ENCODE measurements at places on chromosomes 3 and 15. TPM values are rescaled to one million over a fixed set of nuclear protein-coding genes. Genes with fewer than 3 reads are reported as not detected.

BOC gene
- total RNA-seq, result not detected

TEX55 gene
- total RNA-seq, result not detected

ATP13A4 gene
- total RNA-seq, result not detected

DNA sequence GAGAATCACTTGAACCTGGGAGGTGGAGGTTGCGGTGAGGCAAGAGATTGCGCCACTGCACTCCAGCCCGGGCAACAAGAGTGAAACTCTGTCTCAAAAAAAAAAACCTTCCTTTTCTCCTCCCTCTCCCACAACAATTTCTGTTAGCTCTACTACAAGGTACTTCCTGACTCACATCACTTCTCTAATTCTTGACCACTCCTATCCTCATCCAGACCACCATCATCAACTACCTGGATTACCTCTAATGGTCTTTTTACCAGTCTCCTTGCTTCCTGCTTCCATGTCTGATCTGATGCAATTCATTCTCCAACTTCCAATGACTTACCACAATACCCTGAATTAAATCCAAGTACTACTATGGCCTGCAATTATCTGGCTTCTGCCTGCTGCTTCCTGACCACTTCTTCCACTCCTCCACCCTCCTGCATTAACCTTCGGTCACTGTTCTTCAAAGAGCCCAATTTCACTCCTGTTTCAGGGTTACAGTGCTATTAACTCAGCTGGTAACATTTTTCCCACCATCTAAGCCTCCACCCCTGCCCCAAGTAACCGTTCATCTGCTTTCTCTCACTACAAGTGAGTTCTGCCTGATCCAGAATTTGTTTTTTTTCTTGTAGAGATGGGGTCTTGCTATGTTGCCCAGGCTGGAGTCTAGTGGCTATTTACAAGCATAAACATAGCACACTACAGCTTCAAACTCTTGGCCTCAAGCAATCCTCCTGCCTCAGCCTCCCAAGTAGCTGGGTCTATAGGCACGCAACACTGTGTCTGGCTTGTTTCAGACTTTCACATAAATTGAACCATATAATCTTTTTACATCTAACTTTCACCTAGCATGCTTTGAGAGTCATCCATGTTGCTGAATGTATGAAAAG lies 27.8 kb downstream of the DCAF1 start:
- no peak for DNase-seq

GRCh38 chr3:149551500-149551899 lies 77.0 kb downstream of the TM4SF4 start:
- DNase-seq, result no peak

DNA sequence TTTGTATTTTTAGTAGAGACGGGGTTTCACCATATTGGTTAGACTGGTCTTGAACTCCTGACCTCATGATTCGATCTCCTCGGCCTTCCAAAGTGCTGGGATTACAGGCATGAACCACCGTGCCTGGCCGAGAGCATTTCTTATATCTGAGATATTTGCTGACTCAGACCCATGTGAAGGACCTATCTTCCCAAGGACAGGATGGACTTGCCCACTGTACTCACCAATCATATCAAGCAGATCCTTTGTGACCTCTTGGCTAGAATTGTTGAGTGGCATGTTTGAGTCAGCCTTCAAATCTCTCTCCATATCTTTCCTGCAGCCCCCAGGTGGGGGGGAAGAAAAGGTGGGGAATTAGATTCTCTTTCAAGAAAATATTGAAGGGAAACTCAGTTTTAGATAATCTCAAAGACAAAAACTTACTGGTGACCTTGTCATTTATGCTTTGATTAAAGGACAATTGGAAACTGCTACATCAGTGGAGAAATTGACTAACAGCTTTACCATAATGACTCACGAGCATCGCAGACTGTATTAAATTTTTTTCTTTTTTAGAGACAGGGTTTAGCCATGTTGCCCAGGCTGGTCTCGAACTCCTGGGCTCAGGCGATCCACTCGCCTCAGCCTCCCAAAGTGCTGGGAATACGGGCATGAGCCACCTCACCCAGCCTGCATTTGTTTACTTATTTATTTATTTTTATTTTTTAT lies 3.1 kb downstream of the C3orf62 start:
- no peak for DNase-seq

- no peak for DNase-seq
Observed at GRCh38 chr3:145017959-145018358, 1046.3 kb downstream of the DIPK2A start.

GRCh38 chr15:80825361-80826030 lies 46.3 kb downstream of the CEMIP start:
- no peak for DNase-seq

EPHB3 gene
- 0.37 TPM for total RNA-seq

- DNase-seq, result no peak
Observed at GRCh38 chr3:71217640-71218222, 365.8 kb downstream of the FOXP1 start.

GRCh38 chr3:60657972-60658371 lies 593.3 kb downstream of the FHIT start:
- no peak for DNase-seq

LRTM1 gene
- total RNA-seq, result not detected

GRCh38 chr15:59196416-59196815 lies 10.2 kb upstream of the LDHAL6B start:
- no peak for DNase-seq

GRCh38 chr15:90860942-90861675 lies 7.3 kb upstream of the FURIN start:
- no peak for DNase-seq

BTBD1 gene
- 147 TPM for total RNA-seq

DNA sequence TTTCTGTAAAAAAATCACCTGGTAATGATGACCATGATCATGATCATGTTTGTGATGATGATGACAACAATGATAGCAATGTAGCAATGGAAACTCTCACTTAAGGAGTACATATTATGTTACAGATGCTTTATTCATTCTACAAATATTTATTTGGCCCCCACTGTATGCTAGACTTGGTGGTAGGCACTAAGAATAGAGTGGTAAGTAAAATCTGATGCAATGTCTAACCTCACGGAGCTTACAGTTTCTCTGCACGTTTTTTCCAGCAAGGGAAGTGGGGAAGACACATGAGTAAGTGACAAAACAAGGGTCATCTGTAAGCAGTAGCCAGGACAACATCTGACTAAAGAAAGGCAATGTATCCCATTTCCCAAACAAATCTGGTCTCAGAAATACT lies 199.4 kb upstream of the MRPL3 start:
- DNase-seq, result no peak

GRCh38 chr15:77538027-77538451 lies 94.7 kb downstream of the LINGO1 start:
- peak; percentile 72 for DNase-seq

DNA sequence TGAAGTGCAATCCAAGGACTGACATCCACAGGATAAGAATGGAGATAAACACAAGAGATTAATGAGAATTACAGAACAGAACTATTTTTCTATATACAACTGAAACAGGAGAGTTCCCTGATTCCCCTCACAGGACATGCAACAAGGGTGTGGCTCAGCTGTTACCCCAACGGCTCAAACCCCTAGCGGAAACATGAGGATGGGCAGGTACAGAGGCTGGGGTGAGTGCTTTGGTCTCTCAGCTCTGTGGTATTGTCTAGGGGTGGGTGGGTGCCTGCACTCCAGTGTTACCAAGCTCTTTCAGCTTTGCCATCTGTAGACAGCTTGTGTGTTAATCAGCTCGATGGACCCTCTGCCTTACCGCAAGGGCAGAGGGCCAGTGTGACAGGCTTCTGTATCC lies 17.8 kb upstream of the LRIG1 start:
- DNase-seq, result no peak

DNA sequence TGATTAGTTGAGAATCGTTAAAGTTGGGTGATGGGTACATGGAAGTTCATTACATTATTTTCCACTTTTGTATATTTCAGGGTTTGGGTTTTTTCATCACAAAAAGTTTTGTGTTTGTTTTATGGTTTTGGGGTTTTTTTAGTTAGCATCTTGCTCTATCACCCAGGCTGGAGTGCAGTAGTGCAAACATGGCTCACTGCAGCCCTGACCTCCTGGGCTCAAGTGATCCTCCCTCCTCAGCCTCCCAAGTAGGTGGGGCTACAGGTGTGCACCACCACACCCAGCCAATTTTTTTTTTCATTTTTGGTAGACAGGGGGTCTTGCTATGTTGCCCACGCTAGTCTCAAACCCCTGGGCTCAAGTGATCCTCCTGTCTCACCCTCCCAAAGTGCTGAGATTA lies 100.1 kb upstream of the CHD2 start:
- no peak for DNase-seq

GRCh38 chr3:25181096-25181495 lies 247.0 kb upstream of the RARB start:
- no peak for DNase-seq

GRCh38 chr15:43505738-43506137 lies 11.7 kb upstream of the MAP1A start:
- no peak for DNase-seq

CDHR4 gene
- not detected for total RNA-seq

DNA sequence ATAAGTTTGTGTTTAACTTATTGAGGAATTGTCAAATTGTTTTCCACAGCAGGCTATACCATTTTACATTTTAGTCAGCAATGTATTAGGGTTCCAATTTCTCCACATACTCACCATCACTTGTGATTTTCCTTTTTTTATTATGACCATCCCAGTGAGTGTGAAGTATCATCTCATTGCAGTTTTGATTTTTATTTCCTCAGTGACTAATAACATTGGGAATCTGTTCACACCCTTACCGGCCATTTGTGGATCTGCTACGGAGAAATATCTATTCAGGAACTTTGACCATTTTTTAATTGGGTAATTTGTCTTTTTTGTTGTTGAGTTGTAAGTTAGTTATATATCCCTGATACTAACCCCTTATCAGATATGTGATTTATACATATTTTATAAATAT lies 54.8 kb upstream of the LMCD1 start:
- DNase-seq, result no peak

GRCh38 chr3:137204409-137204808 lies 246.6 kb downstream of the IL20RB start:
- DNase-seq, result no peak

GRCh38 chr3:126926684-126927400 lies 56.1 kb upstream of the PLXNA1 start:
- DNase-seq, result peak; percentile 13

DNA sequence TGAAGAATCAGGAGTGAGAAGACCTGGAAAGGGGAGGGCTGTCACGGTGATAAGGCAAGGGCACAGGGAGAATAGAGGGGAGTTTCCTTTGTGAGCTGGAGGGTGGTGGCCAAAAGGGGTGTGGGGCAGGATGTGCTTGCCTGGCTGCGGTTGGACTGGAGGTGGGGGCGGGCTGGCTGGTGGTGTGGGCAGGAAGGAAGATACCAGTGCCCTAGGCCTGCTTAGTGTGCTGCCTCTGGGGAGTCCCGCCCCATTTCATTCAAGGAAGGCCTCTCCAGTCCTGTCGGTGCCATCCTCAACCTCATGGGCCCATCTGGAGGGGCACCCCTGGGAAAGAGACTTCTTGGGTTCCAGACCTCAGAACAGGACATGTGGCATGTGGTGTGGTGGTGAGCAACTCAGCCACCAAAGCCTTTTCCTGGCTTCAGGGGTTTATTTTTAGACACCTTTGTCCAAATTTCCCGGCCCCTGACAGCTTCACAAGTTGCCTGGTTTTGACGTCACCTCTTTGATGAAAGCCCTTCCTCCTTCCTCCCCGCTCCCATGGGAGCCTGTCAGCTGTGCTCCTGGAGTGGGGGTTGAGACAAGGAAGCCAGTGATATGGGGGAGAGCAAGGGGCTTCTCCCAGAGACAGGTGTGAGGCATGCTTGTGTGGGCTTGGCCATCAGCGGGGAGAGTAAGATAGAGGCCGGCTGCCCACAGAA lies 15.6 kb downstream of the TEX264 start:
- peak; percentile 55 for DNase-seq

DNA sequence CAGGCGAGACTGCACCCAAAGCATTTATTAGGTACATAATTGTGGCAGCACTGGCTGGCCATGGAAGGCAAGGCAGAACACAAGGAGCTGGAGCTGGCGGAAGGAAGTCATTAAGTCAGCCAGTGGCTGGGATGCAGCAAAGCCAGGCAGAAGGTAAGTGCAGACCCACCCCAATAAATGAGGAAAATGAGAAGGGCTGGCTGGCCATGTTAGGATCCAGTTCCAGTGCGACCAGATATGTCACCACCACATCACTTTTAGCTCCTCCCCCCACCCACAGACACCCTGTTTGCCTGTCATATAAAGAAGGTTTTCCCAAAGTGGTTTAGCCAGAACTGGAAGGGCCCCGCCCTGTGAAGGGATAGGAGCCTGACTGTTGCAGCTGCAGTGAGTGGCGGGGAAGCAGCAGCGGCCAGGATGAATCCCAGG lies at the start of gene FURIN:
Gene FURIN, plus strand, starts transcription at position 328 of the 429 bp plus-strand sequence. CDS start 7,153 bp downstream, outside the sequence.
- DNase-seq, result no peak

DNA sequence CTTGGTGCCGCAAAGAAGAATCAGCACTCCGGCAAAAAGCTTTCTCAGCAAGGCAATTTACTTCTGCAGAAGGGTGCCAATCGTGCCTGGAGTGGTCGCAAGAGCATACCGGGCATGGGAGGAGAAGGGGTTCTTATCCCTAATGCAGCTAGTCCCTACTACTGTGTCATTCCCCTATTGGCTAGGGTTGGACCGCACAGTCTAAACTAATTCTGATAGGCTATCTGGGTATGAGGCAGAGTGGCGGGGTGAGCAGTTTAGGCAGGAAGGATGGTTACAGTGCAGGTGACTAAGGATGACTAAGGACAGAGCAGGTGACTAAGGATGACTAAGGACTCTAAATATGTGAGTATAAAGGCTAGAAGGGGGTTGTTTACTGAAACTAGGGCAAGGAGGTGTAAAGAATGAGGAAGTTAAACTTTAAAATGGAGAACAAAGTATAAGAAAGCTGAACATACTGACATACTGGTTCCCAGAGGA lies 52.9 kb downstream of the PGBD4 start:
- DNase-seq, result no peak

GRCh38 chr15:84862214-84862975 lies 22.1 kb upstream of the SLC28A1 start:
- peak; percentile 43 for DNase-seq

TRH gene
- total RNA-seq, result not detected

- no peak for DNase-seq
Observed at GRCh38 chr3:77041811-77042210, 1.9 kb downstream of the ROBO2 start.

GRCh38 chr15:31306426-31307269 lies 20.0 kb upstream of the KLF13 start:
- no peak for DNase-seq

GRCh38 chr15:99006904-99007495 lies 592 bp downstream of the PGPEP1L start:
- DNase-seq, result no peak

GRCh38 chr3:177201700-177202397 lies 4.6 kb upstream of the TBL1XR1 start:
- DNase-seq, result peak; percentile 84

DNA sequence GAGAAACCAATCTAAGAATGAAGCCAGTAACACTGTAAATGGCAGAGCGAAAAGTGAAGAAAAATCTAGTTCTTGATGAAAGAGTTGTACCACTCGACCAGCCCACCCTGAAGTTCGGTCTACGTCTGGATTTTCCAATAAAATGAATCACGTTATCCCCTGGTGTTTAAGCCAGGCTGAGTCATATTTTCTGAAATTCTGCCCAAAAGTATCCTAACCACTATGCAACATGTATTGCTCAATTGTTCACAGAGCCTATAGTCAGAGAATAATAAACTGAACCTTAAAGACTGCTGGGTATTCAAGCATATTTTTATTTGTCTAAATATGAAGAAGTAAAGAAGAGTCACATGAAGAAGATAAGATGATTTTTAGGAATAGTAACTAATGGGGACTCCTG lies 245.7 kb downstream of the FGF12 start:
- DNase-seq, result no peak

GRCh38 chr3:195210266-195210973 lies 60.5 kb downstream of the XXYLT1 start:
- DNase-seq, result no peak

- DNase-seq, result no peak
Observed at GRCh38 chr3:14482271-14482721, 57.8 kb downstream of the GRIP2 start.

- peak; percentile 95 for DNase-seq
Observed at GRCh38 chr15:32818758-32819447, 101.1 kb downstream of the GREM1 start.
